Activated CD8-positive, alpha-beta memory T cell treated with anti-CD3 and anti-CD28 coated beads for 1 hour (primary cell): ENCODE measurements at places on chromosomes 13 and 19.

DNA sequence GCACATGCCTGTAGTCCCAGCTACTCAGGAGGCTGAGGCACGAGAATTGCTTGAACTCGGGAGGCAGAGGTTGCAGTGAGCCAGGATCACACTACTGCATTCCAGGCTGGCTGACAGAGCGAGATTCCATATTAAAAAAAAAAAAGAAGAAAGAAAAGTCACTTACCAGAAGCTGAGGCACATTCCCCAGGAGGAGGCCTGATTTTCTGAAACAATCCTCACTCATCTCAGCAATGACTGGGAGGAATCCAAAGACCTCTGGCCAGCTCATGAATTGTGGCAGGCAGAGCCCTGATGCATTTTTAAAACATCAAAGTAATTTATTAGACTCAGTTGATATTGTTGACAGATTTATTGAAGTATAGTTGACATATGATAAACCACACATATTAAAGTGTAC lies 206.3 kb downstream of the FOXO1 start:
- no peak for DNase-seq

GRCh38 chr13:95485045-95485517 lies 67.4 kb upstream of the CLDN10 start:
- no peak for DNase-seq

- no peak for DNase-seq
Measured at GRCh38 chr13:29527916-29528315, 67.6 kb downstream of the SLC7A1 start.

- no peak for DNase-seq
Measured at GRCh38 chr13:106381091-106381490, 154.4 kb downstream of the EFNB2 start.

DNA sequence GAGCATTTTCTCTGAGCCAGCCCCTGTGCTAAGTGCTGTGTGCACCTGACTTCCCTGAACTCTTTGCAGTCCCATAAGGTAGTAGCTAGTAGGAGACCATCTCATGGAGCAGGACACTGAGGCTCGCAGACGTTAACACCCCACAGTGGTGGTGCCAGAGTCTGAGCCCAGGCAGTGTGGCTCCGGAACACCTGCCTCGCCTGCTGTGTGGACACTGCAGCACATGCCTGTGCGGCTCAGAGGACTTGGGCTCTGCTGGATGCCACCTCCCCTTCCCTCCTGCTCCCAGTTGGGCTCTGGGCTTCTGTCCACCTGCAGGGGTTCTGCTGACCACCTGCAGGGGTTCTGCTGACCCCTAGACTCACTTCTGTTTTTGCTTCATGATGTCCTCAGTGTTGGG lies 27.0 kb upstream of the SIGLEC11 start:
- no peak for DNase-seq

DNA sequence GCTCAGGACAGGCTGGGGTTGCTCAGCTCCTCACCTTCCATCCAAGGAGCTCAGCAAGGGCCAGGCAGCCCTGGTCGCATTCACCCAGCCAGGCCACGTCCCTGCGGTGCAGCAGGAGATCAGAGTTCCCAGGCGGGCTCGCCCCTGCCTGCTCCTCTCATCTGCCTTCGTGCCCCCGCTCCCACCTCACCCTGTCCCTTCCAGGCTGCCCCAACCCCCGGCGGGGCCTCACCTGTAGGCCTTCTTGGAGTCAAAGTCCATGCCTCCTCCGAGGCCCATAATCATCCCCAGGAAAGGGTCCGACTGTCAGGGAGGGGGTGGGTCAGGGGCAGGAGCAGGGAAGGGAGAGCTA lies 1.3 kb upstream of the RINL start:
- no peak for DNase-seq

- DNase-seq, result no peak
Measured at GRCh38 chr13:35843272-35843671, 287.9 kb downstream of the DCLK1 start.

DNA sequence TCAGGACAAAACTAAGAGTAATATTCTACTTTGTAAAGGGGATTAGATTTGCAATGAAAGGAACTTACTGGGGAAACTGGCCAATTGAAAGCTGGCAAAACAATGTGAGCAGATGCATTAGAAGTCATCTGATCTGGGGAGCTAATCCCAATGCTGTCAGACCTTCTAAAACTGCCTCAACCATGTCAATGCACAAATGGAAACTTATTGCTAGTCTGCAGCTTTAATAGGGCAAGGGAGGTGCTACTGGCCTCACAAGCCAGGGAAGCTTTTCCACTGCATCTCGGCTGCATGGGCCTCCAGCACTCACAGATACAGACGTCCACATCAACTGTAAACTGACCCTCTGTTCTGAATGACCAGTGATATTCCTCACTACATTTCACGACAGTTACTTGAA lies 154.2 kb downstream of the LHFPL6 start:
- no peak for DNase-seq

GRCh38 chr13:51596541-51596940 lies 12.3 kb downstream of the WDFY2 start:
- no peak for DNase-seq

GRCh38 chr19:17235300-17235970 lies 9.4 kb downstream of the OCEL1 start:
- DNase-seq, result peak; percentile 62

DNA sequence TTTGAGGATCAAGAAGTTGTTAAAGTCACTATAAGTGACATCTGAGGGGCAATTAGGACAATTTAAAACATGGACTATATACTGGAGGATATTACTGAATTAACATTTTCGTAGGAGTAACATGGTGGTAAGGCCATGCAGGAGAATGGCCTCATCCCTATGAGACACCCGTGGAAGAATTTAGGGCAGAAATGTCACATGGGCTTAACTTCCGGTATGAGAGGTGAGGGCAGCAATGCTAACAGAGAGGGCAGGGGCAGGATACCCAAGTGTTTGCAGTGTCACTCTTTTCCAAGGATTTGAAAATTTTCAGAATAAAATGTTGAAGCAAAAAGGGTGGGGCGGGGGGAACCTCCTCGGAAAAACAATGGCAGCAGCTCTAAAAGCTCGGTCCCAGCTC lies 23.6 kb downstream of the RANBP3 start:
- DNase-seq, result no peak

GRCh38 chr19:40054632-40055031 lies 1.4 kb downstream of the ZNF780B start:
- no peak for DNase-seq

- DNase-seq, result no peak
Measured at GRCh38 chr13:112443191-112443994, 67.2 kb downstream of the SPACA7 start.

- no peak for DNase-seq
Measured at GRCh38 chr13:33168321-33168960, 117.1 kb downstream of the STARD13 start.

DNA sequence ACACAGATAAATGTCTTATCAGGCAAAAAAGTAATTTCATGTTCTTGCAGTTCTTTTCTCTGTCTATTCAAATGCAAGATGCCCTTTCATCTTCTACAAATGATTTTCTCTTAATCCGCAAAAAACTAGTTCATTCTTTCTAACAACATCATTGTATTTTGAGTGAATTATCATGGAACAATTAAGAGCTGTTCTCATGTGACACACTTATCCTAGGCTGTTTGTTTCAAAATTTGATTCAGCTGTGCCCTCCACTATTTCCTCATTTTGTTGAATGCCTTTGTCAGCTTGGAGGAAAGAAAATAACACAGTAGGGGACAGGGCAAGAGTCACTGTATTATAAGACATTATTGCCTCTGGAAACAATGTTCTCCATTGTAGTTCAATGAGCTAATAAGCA lies 396.9 kb downstream of the KCTD12 start:
- DNase-seq, result no peak

GRCh38 chr13:106681536-106681935 lies 113.6 kb upstream of the ARGLU1 start:
- DNase-seq, result no peak

GRCh38 chr13:32267836-32268439 lies 47.2 kb downstream of the ZAR1L start:
- DNase-seq, result peak; percentile 14

- DNase-seq, result no peak
Measured at GRCh38 chr13:31588316-31588715, 151.0 kb upstream of the RXFP2 start.

DNA sequence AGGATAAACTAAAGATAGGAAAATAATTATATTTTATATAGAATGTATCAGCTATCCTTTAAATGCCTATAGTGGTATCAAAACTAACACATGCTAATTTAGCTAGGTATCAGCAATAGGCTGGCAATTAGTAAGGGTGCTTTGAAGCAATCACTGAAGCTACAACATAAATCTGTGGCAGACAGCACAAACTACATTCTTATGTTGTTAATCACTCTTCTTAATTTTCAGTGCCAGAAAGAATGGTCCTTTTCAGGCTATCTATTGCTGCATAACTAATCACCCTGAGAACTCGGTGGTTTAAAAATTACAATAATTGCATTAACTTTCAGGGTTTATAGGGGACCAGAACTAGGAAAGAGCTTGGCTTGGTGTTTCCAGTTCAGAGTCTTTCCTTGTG lies 963.1 kb downstream of the EFNB2 start:
- no peak for DNase-seq

GRCh38 chr19:38233740-38234251 lies 9.8 kb upstream of the DPF1 start:
- no peak for DNase-seq

DNA sequence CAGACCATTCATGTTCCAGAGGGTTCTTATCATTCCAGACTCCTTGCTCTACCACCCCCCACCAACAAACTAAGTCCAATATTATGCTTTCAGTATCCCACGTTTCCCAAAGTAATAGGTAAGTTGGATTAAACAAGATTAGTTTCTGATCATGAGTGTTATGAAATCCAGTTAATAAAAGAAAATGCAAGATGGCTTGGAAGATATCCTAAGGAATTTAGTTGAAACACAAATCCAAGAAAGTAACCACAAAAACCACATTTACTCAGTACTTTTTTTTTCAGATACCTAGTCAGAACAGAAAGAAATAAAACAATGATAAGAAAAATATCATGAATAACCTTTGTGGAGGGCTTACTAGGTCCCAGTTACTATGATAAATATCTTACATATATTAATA lies 119.4 kb upstream of the MIR17HG start:
- no peak for DNase-seq

- DNase-seq, result no peak
Measured at GRCh38 chr19:14683439-14683838, 6.4 kb upstream of the ZNF333 start.

- DNase-seq, result no peak
Measured at GRCh38 chr13:52061587-52061986, 37.1 kb downstream of the UTP14C start.

DNA sequence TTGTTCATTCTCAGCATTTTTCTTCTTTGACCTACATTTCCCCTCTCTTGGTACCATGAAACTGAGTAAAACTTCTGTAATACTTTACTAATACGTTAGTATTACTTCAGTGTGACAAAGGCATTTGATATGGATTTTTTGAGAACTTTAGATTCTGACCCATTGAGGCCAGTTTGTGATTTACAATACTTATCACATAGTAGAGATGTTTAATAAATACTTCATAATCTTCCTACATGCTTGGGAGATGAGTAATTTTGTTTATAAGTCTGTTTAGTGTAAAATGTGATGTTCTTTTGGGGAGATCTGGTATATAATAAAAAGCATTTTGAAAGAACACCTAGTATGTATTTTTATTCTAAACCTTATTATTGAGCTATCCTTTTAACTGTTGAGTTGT lies 29.7 kb downstream of the GTF2F2 start:
- DNase-seq, result no peak

DNA sequence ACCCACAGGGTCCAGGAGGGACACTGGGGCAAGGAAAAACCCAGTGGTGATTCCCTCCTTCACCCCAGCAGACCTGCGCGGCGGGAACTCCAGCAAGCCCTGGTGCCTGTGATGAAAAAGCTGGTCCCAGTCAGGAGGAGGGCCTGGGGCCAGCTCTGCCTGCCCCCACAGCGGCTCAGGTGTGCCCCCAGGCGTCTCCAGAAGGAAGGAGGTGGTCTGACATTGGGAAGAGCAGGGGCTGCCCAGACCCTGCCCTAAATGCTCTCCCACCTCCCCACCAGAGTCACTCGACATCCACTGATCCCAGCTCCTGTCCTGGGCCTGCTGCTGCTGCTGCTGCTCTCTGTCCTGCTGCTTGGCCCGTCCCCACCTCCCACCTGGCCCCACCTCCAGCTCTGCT lies 6.2 kb downstream of the PTH2 start:
- no peak for DNase-seq

GRCh38 chr19:29944390-29945012 lies 2.5 kb downstream of the URI1 start:
- DNase-seq, result no peak

DNA sequence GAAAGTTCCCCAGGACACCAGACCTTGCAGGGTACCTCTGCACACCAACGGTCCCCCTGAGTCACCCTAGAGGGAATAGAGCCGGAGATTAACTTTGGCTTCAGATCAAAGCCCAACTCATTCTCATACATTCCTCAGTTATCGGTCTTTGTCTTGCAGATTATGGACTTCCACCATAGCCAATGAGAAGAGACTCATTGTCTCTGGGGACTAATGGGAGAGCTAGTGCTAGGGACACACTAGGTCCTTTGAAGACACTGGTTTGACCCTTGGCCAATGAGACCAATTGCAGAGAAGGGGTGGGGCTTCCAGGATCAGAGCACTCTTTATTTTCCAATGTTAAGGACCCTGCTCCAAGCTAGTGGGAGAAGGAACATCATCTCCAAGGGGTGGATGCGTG lies 6.1 kb downstream of the KLK7 start:
- no peak for DNase-seq

GRCh38 chr19:2282062-2282861 lies at the start of gene PEAK3:
Gene PEAK3, minus strand, starts transcription at chr19:2282175. Its CDS starts 1,244 bp downstream, at chr19:2280931.
- no peak for DNase-seq

GRCh38 chr19:30785458-30786137 lies 413.4 kb downstream of the ZNF536 start:
- no peak for DNase-seq

DNA sequence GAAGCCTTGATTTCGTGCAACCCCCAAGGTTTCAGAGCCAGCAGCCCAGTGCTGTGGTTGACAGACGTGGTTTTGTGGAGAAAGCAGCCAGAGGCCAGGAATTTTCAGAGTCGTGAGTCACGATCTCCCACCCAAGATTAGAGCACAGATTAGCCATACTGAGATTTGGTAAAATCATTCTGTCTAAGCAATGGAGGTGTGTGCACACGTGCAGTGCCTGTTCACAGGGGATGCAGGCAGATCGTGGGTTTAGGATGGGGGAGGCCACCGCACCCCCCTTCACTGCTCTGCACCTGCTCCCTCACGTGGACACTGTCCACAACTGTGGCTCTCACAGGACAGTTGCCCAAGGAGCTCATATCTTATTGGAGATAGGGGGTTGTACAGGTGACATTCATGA lies 46.6 kb upstream of the GPR183 start:
- no peak for DNase-seq

- no peak for DNase-seq
Measured at GRCh38 chr19:51226067-51226466, 1.2 kb downstream of the CD33 start.

- DNase-seq, result no peak
Measured at GRCh38 chr19:3398114-3398899, 31.9 kb downstream of the NFIC start.

- no peak for DNase-seq
Measured at GRCh38 chr13:95258619-95259194, 42.5 kb downstream of the ABCC4 start.

- DNase-seq, result no peak
Measured at GRCh38 chr19:43782689-43783231, 2.0 kb upstream of the KCNN4 start.
